ENCODE measurements at places on chromosomes 11 and 22.

GRCh38 chr22:46696614-46697013 is 41.4 kb downstream of the CERK start:
- DNase-seq: no peak

DNA sequence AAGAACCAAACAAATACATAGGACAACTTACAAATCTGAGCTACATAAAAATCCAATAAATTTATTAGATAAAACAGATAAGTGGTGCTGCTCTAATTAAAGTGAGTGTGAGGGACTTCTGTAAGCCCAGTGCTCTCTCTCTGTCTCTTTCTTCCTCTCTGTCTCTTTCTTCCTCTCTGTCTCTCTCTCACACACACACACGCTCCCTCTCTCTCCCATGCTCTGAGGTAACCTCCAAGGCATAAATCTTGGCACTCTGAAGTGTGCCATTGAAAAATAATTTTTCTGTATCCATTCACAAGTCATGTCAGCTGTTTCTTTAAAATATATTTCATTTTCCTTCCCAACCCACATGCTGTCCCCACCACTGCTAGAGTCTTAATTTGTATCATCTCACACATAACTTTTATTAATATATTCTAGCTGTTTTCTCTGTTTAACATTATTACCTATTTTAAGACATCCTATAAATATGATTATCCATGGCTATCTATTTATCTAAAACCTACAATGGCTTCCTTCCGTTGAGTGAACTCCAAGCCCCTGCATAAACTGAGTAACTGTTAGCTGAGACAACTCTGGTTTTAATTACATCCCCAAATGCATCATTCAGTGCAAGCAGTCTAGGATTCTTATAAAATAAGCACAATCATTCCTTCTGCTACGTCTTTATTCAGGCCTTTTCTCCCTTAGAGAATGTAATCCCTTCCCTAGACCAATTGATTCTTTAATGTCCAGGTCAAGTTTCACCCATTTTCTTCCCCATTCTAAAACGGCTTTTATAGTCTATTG is 57.4 kb upstream of the SLC5A12 start:
- DNase-seq: no peak

DNA sequence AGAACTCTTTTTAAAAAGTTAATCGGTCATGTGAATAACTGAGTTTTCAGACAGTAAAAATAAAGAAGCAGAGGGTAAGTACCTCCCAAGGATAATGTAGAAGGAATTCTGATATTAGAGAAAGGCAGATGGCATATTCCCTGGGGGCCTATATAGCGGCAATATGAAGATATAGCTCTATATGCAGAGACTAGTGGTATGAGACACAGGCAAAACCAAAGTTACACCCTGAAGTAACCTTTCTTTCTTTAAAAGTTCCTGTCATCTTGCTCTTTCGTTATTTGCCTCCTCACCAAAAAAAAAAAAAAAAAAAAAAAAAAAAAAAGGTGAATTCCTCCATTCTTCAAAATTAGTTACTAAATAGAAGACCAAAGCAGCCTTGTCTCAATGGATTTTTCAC is 76.2 kb upstream of the ARHGAP32 start:
- DNase-seq: no peak

GRCh38 chr11:65648997-65649493 is 11.1 kb downstream of the SIPA1 start:
- no peak for DNase-seq

Measured in cortex of kidney (tissue), 1 donor.